ENCODE measurements at places on chromosomes 16 and 17.

DNA sequence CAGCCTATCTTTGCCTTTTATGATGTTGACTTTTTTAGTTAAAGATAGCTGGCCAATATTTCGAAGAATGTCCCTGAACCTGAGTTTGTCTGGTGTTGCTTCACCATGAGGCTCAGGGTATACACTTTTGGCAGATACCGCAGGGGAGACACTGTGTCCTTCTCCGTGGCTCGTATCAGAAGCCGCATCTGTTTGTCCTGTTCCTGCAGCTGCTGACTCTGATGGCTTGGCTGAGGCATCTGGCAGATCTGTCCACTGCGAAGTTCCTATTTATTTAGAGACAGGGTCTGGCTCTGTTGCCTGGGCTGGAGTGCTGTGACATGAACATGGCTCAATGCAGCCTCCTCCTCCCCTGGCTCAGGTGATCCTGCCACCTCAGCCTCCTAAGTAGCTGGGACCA, 93.5 kb downstream of the CRISPLD2 start:
- no peak for DNase-seq

DNA sequence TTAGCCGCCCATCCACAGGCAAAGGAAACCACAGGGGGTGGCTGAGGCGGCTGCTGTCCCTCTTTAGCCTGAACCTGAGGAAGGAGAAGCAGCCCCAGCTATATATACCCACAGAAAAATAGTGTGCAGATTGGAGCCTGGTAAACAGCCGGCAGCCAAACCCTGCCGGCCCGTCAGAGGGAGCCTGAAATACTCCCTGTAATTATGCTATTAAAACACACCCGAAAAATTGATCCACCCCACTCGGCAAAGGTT, 6.8 kb downstream of the PIEZO1 start:
- DNase-seq: no peak

GRCh38 chr16:28202147-28202746, 9.5 kb downstream of the XPO6 start:
- DNase-seq: peak; percentile 21

DNA sequence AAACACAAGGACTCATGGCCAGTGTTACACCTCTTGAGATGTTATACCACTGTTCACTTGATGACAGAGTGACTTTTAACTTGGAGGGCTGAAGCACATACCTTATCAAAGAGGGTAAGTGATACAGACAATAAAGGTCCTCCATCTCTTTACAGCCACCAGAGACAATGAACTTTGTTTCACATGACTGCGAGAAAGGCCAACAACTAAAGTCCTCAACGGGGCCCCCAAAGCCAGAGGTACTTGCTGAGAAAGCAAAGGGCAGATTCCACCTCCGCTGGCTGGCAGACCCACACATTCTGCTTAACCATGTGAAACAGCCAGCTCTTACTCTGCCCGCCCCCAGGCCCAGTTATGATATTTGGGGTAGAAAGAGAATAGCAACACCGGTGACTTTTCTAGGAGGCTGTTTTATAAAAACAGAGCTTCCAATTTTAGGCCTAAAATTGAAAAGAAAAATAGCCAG, 21.4 kb downstream of the DCUN1D3 start:
- DNase-seq: no peak

DNA sequence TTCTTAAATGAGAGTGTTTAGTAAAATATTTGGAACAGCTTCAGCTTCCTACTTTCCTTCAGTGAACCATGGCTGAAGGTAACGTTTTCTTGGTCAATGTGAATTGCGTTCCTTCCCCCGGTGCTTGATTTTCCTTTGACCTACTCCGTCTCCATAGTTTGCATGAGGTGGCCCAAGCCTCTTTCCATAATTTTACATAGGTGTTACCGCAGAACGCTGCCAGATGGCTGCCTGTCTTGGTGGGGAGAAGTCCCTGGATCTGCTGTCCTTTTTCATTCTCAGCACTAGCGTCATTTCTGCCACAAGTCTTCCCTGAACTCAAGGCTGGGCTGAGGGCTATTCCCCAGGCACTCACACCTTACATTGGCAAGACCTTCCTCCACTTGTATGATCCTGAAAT, 178.4 kb downstream of the PRKCA start:
- no peak for DNase-seq

DNA sequence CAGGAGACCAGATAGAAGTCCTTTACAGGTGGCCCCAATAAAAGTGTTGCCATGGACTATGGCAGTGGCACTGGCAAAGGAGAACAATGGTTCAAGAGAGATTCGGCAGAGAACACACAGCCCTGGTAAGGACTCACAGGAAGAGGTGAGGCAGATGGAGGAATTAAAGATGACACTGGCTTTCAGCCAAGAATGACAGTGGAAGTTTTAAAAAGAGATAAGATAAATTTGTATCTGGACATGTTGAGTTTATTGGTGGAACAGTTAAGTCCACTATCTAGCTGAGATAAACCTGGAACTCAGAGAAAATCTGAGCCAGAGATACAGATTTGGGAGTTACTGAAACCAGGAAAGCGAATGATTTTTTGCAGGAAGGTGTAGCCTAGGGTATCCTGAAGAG, 20.1 kb downstream of the CMC2 start:
- DNase-seq: no peak

DNA sequence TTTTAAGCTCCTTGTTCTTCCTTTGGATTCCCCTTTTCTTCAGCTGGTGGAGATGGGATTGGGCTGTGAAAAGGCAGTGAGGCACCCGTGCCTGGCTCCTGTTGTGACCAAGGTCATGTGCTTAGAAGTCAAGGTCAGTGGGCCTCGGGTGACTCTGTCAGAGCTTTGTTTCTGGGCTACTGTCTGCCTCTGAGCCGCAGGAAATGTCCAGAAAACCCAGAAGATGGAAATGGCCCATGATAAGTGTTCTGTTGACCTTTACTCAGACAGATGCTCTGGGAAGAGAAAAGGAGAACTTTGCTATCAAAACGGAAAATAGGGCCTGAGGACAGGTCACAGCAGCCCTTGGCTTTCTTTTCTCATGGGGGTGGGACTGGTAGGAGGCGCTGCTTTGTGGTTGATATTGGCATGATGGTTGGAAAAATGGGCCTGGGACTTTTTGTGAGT, 2.9 kb downstream of the ABCC1 start:
- DNase-seq: no peak

DNA sequence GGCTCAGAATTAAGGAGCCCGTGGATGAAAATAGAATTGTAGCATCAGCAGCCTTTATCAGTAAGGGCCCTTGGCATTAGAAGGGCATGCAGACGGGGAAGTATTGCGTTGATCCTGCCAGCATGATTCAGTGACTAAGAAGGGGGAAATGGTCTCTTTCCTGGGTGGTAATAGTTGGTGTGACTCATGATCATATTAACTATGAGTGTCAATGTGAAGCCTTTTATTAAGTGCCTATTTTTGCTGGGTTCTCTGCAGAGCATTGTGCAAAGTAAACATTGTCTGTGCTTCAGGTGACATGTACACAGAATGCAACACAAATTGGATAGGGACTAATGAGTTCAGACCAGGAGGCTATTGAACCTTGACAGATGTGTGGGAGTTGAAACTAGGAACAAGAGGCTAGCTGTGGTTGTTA, 24.5 kb downstream of the RCVRN start:
- DNase-seq: no peak

- DNase-seq: no peak
Measured at GRCh38 chr17:40366861-40367518, 2.5 kb upstream of the GJD3 start.

GRCh38 chr16:52193441-52193840, 353.5 kb downstream of the TOX3 start:
- DNase-seq: no peak

DNA sequence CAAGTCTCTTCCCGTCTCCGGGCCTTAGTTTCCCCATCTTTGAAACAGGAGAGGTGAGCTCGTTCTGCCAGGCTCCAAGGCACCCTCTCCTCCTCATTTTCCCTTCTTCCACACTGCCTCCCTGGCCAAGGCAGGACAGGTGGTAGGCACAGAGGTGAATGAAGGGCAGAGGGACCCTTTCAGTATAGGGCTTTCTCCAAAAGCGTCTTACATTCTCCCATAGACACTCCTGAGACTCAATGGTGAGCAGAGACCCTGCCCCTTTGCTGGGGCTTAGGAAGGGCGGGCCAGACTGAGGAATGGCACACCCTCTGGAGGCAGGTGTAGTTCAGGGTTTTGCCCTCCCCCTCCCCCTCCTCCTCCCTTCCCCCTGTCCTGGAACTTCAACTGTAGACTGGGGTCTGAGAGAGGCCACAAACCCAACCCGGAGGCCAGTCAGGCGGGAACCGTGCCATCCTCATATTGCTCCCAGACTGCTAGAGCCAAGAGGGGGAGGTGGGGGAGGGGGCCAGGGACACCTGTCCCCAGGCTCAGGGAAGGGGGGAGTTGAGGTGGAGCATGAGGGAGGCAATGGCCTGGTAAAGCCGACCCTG, 1.9 kb downstream of the PLEKHH3 start:
- no peak for DNase-seq

GRCh38 chr17:82113422-82113821, 15.4 kb upstream of the FASN start:
- DNase-seq: no peak

- DNase-seq: no peak
Measured at GRCh38 chr17:69059458-69060175, 1.1 kb downstream of the ABCA9 start.

- DNase-seq: no peak
Measured at GRCh38 chr16:85535352-85536072, 77.6 kb upstream of the GSE1 start.

DNA sequence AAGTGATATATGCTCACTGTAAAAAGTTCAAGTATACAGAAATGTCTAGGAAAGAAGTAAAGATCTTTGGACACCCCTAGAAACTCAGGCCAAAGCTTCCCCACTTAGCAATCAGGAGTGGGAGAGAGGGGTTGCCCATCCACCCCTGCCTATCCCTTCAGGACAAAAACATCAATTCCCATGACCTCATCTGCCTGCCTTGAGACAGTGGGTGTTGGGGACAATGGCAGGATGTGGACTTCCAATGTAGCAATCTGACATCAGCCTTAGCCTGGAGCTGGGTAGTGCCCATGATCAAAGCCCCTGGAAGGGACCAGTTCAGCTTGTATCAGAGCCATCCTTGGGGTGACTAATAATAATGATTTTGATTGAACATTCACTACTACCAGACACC, 18.1 kb downstream of the ITPRIPL2 start:
- DNase-seq: no peak

GRCh38 chr17:773467-774312, 8.4 kb downstream of the GLOD4 start:
- DNase-seq: no peak

GRCh38 chr16:62462971-62463370, 426.7 kb upstream of the CDH8 start:
- DNase-seq: no peak

- no peak for DNase-seq
Measured at GRCh38 chr17:68175905-68176304, 71.9 kb upstream of the AMZ2 start.

- no peak for DNase-seq
Measured at GRCh38 chr17:17493249-17493985, 2.8 kb downstream of the RASD1 start.

DNA sequence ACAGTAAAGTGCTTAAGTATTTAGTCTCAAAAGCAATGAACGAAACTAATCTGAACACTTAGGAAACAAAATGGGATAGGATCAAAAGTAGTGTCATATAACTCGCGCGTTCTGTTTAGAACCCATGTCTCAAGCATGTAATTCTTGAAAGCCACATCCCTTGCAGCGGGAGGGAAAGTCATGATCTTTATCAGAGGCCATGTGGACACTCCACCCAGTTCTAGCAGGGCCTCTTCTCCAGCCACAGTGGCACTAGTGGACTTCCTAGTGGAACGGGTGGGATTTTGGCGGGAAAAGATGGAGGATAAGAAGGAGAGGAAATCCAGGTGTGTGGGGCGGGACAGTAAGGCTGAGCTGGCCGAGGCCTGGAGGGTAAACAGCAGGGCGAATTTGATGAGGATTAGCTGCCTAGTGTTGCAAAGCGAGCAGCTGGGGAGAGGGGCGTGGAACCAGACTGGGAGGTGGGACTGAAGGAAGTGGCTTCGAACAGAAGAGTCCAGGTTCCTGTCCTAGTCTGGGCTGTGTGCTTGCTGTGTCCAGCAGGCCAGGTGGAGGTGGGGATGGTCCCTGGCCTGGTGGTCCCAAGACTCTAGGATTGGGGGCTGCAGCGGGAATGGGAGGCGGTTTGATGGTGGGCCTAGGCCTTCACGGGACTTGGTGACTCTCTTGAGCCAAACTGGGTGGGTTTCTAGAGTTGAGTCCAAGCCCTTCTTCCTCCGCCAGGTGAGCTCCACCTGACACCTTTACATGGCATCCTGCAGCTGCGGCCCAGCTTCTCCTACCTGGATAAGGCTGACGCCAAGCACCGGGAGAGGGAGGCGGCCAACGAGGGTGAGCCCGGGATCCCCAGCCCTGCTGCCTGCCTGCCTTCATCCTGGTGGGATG, 15.9 kb downstream of the POLR3E start:
- no peak for DNase-seq

DNA sequence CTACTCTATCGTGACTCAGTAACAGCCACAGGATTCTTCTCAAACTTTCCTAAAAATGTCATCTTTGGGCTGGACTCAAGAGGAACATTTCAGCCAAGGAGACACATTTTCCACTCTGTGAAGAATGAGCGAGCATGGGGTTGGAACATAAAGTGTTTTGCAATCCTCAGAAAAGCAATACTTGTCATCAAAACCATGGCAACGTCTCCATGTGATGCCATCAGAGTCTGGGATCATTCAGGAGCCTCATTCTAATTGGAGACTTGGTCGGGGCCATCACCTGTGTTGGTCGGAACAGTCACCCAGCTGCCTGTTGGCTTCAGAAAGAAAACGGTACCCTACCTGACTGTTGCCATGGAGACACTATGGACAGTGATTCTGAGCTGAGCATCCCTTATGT, 25.5 kb downstream of the MYOCD start:
- no peak for DNase-seq

DNA sequence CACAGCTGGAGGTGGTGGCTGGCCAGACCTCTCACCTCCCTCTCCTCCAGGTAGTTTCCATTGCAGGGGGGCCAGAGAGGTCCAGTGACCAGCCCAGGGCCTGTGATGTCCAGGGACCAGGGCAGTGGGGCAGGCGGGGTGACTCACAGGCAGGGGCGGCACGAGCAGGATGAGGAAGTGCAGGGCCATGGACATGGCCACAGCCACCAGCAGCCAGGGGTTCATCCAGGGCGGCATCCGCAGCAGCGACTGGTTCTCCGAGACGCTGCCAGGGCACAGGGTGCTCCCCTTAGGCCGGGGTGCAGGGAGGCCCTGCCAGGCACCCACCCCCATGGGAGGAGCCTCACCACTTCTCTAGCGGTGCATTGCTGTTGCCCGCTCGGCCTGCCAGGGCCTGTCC, 12.9 kb upstream of the P2RX1 start:
- DNase-seq: no peak

- DNase-seq: no peak
Measured at GRCh38 chr17:38454532-38454931, 26.3 kb downstream of the ARHGAP23 start.

Data from central memory CD4-positive, alpha-beta T cell (primary cell).